Activated T-cell treated with anti-CD3 and anti-CD28 coated beads for 24 hours (primary cell): ENCODE measurements at places on chromosomes 11 and 22.
A peak's percentile ranks its signal among the peaks of the same experiment; 100 is the strongest.

DNA sequence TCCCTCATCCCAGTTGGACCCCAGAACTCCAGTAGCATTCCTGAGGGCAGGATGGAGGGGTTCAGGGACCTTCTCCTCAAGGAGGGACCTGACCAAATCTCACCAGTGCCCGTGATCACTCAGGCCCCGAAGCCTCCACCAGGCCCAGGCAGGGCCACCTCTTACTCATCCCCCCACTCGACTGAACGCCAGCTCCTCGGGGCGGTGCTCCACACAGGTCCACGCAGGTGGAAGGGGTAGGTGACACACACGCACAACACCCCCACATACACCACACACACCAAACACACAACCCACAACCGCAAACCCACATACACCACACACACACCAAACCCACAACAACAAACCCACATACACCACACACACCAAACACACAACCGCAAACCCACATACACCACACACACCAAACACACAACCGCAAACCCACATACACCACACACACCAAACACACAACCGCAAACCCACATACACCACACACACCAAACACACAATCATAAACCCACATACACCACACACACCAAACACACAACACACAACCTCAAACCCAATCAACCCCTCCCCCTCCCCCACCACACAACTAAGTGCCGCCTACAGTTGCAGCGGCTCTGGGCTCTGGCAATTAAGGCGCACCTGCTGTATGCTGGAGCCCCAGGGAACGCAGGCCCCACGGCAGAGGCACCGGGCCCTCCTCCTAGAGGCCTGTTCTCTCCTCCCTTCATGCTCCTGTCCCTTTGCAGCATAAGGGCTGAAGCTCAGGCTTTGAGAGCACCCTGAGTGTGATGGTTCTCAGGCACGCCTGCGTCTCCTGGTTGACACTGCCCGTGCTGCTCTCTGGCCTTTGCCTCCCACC is 1318.1 kb downstream of the TBC1D22A start:
- no peak for DNase-seq

DNA sequence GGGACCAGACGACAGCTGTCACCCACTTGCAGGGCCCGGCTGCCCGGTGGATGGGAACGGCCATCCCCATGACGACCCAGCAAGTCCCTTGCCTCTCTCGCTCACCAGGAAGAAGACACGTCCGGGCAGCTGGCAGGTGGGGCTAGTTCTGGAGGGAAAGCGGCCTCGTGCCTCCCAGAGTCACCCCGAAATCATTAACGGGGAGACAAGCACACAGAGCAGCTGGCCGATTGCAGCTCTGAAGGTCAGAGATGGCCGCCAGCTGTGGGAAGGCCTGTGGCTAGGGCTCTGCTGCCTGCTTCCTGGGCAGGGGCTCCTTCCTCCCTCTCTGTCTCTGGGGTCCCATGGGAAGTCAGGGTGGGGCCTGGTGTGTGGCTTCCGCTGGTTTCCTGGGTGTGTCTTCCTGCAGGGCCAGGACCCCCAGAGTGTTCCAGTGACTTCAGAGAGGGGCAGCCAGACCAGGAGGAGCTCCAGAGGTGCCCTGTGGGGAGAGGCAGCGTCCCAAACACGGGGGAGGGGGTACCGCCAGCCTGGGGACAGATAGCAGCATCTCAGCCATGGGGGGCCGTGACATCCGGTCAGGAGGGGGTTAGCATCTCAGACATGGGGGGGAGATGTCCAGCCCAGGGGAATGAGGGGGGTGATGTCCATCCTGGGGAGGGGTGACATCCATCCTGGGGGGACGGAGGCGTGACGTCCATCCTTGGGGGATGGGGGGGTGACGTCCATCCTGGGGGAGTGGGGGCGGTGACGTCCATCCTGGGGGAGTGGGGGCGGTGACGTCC is 114.9 kb downstream of the KCNQ1 start:
- DNase-seq, result no peak

- no peak for DNase-seq
These were observed 35.8 kb downstream of the NADSYN1 start for GRCh38 chr11:71488681-71489270.

DNA sequence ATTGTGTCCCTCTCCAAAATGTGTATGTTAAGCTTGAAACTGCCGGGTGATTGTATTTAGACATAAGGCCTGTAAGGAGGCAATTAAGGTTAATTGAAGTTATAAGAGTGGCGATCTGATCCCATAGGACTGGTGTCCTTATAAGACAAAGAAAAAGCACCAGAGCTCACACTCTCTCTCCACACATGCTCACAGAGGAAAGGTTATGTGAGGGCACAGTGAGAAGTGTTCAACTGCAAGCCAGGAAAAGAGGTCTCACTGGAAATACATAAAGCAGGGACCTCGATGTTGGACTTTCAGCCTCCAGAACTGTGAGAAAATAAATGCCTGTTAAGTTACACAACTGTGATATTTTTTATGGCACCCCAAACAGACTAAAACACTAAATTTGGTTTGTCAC is 1233.8 kb upstream of the CNTN5 start:
- DNase-seq, result no peak

DNA sequence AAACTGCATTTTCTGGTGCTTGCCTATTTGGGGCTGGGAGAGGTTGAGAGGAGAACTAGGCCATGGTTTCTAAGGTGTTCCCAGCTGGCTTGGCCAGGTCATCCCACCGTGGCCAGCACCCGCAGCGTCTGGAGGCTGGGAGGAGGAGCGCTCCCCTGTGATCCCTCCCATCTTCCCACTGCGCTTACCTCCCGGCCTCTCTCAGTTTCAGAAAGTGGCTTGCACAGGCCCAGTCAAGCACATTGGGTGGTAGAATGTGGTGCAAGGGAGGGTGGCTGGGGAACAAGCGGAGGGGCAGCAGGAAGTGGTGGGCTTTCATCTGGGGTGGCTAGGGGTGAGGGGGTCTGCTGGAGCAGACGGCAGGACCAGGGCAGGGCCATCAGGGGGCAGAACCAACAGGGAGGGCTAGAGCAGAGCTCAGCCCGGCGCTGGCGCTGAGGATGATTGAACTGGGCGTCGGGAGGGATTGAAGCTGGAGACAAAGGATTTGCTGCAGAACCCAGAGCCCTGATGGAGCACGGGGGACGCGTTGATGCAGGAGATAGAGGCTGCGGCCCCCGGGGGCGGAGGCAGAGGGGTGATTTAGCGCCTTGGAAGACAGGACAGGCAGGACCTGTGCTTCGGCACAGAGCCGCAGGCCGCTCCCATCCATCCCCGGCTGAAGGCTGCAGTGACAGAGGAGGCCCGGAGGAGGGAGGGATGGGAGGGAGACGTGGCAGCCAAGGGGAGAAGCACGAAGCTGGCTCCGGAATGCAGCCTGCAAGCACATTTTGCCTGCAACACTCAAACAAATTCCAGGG is 76.0 kb downstream of the TRIM29 start:
- DNase-seq, result no peak

- DNase-seq, result no peak
These were observed 9.1 kb downstream of the FAM111A start for GRCh38 chr11:59151761-59152160.

DNA sequence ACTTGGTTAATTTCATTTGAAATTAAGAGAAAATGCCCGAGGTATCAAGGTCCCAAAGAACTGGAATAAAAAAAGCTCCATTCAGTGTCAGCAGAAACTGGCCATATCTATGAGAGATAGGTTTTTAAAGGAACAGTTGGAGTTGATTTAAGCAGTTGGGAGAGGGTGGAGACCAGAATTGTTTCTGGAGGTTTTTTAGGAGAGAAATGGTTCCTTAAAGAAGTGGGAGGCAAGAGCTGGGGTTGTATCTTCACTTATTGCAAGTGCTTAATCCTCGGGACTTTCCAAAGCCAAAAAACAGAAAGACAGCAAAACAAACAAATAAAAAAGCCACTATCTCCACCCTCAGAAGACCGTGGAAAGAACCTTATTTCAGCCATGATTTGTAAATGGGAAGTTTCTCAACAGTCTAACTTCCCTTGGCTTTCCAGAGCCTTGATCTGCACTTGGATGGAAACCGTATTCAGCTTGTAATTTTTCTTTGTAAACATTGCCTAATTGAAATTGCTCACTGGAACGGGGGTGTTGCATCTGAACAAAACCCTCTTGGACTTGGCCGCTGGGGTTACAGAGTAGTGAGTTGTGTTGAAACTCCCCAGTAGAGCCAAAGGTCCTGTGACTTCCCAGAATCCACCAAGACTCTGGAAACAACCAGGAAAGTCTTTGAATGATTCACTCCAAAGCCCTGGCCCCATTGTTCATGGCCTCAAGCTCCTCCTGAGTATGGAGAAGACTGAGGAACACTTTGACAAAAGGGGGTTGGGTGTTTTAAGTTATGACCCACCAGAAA is 115.6 kb downstream of the SLC1A2 start:
- DNase-seq, result no peak

DNA sequence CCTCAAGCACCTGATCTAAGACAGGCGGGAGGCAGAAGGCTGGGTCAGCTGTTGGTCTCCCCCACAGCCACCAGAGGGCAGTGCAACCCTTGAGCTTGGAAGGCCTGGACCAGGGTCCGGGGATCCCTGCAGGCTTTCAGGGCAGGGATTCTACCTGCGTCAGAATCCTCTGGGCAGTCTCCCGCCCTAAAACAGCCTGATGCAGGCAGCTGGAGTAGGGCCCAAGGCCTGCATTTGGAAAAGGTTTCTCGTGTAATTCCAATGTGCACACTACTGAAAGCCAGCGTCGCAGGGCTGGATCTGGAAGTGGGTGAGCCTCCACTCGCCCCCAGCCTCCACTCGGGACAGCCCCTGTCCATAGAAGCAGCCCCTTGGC is 31.8 kb downstream of the BID start:
- peak; percentile 55 for DNase-seq

DNA sequence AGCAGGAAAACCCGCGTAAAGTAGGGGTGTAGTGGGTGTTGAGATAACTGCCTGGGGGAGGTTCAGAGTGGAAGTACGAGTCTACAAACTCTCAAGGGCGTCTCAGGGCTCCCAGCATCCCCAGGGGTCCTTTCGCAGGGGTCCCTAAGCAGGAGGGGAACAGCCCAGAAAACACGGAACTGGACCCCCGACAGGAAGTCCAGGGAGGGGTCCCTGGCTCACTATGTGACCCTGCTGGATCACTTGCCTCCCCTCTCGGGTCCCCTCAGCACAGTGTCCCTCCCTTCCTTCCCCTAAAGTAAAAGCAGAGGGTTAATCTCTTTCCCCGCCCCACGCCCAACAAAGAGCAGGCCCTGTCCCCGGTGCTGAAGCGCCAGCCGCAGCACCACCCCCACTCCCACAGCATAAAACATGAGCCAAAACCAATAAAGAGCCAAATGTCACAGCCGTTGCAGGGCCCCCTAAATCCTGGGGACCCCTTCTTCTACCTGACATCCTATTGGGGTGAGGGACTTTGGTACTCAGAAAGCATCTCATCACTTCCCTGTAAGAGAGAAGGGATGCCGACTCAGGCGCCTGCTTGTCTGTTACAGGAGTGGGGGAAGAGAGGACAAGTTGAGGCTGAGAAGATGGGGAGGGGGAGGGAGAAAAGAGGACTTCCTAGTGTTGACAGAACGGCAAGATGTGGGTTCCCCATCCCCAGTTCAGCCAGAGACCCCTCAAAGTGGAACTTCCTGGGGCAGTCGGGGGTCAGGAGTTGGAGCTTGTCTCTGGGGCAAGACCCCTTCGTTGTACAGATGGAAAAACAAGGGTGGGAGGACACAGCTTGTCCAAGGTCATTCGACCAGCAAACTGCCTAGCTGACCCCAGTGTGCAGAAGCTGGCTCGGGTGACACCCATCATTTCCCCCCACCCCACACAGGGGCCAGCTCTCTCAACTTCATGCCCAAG is 1.4 kb upstream of the NEFH start:
- no peak for DNase-seq

DNA sequence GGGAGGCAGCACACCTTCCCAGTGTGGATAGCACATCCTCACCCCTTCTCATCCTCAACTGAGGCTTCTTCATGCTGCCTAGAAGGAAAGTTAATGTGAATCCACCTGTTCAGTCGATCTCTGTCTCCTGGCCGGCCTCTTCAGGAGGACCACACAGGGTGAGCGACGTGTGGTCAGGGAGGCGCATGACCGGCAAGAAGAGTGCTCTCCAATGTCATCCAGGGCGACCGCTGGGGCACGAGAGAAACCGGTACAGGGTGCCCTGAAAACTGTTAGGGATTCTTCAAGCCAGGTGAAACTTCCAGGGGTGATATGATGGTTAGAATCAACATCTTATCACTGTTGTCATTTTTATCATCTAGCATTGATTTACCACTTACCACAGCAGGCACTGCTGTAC is 43.0 kb downstream of the IGSF9B start:
- DNase-seq, result no peak

DNA sequence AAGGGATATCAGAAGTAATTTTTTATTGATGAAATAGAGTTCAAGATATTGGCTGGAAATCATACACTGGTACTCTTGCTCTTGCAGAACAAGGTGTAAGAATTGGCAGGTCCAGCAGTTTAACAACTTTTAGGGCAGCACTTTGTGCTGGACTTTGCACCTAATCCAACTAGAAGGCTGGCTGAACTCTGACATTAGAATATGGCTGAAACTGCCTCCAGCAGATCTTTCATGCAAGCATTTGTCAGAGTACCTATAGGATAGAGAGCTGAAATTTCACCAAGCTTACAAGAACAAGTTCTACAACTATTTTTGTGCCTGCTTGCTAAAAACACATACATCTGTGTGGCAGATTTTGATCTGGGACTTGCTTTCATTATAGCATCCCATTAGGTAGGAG is 17.2 kb downstream of the HPS5 start:
- no peak for DNase-seq

DNA sequence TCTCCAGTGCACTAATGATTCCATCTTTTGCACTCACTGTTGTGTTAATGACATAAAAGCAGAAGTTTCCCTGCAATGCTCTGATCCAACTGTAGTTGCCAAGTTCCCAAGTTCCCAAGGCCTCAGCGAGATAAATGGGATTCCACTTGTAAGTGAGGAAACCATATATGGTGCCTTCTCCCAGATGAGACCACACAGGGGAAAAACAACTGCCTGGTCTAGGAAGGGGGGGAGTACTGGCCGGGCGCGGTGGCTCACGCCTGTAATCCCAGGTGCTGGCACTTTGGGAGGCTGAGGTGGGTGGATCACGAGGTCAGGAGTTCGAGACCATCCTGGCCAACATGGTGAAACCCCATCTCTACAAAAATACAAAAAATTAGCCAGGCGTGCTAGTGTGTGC is 23.3 kb upstream of the RELA start:
- DNase-seq, result no peak

- DNase-seq, result no peak
These were observed 602 bp downstream of the NAT10 start for GRCh38 chr11:34105957-34106504.

DNA sequence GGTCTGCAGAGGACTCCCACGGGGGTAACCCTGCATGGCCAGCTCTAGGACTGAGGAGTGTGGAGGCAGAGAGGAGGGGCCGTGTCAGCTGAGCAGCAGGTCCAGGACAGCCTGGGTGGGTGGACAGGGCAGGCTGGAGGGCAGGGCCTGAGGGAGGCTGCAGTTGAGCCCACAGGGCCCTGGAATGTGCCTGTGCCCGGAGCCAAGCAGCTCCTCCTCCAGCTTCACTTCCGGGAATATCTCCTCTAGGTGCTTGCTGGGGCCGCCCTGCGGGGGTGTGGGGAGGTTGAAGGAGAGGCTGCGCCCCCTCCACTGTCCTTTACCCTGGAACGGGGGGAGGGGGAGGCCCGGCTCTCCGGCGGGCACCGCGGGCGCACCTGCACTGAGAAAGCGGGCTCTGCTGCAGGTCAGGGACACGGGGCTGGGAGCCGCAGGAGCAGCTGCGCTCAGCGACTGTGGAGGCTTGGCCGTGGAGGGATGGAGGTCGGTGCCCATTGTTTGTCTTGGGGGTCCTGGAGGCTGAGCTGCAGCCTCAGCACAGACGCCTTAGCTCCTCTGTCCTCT is 1293.2 kb downstream of the BRD1 start:
- DNase-seq, result no peak
